HEK293T (cell line): ENCODE measurements at places on chromosomes 5 and 9.

GRCh38 chr9:93072383-93072795 lies 13.9 kb downstream of the SUSD3 start:
- DNase-seq: no peak

GRCh38 chr9:215631-216155 lies 1.0 kb downstream of the DOCK8 start:
- no peak for DNase-seq

DNA sequence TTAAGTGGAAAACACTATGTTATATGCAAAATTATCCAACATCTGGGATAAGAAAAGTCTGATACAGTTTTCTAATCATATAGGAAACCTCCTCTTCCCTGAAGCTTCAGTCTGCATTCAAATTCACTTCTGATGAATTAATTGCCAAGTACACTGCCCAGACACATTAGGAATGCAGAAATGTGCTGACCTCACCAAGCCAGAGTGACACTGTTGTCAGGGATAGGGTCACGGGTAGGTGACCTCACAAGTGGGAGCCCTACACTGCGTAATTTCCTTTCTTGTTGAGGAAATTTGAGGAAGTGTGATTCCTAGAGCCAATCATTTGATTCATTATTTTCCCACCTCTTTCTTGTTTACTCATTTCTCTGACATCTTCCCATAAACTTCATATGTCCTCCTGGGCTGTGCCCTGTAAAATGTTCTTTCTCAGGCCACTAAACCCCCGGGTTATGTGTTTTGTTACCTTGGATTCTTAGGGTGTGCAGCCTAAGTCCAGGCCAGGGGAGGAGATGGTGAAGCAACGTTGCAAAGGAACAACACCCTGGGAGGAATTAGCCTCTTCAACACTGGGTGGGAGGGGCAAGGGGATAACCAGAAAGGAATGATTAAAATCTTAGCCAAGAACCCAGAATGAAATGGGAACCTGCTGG lies 411.9 kb downstream of the MTRR start:
- no peak for DNase-seq

GRCh38 chr9:87206064-87206661 lies 258.9 kb upstream of the GAS1 start:
- DNase-seq: peak; percentile 36

GRCh38 chr5:124524552-124525232 lies 221.7 kb downstream of the ZNF608 start:
- DNase-seq: no peak

GRCh38 chr9:108184941-108185340 lies 670.8 kb downstream of the ACTL7B start:
- no peak for DNase-seq

DNA sequence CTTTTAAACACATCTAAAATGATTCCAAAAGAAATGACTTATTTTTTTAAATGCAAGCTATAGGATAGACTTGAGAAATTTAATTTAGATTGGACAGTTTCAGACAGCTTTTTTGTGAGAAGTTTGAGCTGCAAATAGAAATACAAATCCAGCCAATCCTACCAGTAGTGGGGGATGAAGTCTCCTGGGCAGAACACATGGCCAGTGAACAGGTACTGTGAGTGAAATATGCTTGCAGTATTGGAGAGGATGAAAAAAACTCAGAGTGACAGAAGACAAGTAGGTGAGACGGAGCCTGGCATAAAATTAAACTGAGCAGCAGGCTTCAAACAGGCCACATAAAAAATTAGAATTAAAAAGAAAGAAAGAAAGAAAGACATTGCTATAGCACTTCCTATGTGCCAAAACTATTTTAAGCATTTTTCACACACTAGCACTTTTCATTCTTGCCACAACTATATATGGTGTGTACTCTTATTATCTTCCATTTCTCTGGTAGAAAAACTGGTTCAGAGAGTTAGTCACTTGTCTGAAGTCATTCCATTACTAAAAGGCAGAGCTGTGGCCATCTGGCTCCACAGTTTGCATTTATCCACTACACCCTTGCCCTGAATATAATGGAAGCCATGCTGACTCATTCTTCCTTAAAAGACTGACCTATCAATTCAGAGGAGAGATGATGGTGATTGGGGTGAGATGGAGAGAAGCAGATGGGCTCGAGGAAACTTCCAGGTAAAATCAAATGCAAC lies 310.2 kb upstream of the CTNND2 start:
- no peak for DNase-seq

DNA sequence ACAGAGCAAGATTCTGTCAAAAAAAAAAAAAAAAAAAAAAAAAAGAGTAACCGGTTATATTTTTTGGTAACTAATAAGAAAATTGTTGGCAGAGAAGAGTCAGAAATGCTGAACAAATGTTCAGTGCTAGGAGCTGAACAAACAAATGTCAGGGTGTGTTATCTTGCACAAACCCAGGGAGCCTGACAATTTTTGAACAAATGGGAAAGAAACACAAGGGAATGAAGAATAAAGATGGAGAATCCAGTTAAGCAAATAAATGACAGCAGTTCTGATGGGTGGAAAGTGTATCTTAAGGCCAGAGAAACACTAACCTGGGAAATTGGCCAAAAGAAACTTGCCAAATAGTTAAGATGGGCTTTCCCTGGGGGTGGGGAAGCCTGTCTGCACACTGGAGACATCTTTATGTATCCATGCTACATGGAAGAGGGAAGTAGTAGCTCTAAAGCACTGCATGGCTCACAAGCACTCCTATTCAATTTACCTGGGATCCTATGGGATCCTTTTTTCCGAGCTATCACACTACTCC lies 23.7 kb downstream of the KLHL3 start:
- no peak for DNase-seq

DNA sequence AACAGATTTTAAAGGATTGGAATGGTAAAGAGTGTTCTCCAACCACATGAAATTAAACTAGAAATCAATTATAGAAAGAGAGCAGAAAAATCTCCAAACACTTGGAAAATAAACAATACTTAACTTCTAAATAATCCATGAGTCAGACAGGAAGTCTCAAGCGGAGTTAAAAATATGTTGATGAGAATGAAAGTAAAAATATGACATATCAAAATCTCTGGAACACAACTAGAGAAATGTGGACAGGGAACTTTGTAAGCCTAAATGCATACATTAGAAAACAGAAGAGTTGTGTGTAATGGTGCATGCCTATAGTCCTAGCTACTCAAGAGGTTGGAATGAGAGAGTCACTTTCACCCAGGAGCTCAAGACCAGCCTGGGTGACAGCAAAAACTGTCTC lies 47.9 kb upstream of the ZNF618 start:
- no peak for DNase-seq

- no peak for DNase-seq
These were observed 42.4 kb upstream of the POU4F3 start for GRCh38 chr5:146296245-146296644.

GRCh38 chr5:96157077-96157780 lies 195.6 kb upstream of the ELL2 start:
- no peak for DNase-seq

GRCh38 chr5:62653001-62653863 lies 74.6 kb downstream of the LRRC70 start:
- no peak for DNase-seq

DNA sequence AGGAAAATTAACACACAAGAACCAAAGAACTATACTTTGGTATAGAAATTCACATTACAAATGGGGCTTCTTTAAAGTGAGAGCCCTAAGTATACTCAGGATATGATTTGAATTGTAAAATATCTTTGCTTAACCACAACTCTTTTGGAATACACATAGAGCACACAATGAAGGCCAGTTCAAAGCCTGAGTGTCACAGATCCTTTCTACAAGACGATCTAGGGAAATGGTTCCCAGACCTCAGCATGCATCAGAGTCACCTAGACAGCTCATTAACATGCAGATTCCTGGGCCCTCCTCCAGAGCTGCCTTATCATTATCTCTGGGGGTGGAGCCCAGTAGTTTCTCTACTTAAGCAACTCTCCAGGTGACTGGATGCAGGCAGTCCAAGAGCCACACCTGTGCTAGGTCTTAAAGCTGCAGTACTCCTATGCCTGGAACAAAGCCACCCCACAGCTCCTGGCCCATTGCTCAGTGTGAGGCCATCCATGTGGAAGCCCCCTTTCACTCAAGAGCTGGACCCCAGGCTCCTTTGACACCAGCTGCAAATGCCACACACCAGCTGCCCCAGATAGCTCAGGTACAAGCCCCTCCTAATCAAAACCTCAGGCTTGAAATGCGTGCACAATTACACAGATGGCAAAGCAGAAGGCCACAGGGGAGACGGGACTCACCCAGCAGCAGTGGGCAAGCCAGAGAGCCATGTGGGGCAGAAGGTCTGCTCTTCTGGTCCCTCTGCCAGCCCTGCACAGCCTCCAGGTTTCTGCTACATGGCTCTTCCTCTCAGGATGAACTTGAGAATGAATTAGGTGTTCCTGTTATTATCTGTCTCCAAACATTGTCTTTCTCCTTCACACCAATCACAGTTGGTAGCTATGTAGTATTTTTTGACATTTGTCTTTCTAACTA lies 106.1 kb downstream of the SH3TC2 start:
- DNase-seq: no peak

- no peak for DNase-seq
These were observed 20.3 kb downstream of the PCSK5 start for GRCh38 chr9:75910731-75911130.

- no peak for DNase-seq
These were observed 14.8 kb downstream of the ETF1 start for GRCh38 chr5:138528208-138528607.

DNA sequence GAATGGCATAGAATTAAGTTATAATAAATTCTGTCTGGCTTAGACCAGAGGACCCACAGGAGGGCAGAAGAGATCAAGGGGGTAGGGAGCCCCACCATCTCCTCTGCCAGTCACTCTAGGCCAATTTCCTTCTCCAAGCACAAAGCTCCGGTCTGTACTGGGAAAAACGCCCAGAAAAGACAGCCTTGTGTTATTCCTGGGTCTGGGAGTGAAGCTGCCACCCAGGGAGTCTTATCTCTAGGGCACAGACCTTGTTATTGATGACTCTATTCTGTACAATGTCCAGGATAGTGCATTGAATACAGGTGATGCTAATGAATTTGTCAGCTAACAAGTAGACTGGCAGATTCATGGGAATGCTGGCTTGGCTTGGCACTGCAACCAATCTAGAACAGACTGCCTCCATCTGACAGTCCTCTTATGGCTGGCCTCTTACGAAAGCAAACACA lies 60.7 kb downstream of the MED27 start:
- DNase-seq: no peak

DNA sequence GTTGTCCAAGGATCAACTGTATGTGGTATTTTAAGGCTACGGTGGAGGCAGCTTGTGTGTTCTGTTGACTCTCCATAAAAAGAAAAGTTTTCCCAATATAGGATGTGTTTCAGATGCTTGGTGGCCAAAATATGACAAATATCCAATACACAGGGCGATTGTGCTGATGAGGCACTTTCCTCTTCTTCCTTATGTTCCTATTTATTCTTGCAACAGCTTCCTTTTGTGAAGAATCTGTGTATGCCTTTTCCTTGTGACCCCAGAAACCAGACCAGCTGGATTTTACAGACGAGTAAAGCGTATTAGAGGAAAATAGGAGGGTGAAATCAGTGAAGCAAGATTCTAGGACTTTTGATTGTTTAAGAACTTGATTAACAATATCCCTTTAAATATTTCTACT lies 452.0 kb downstream of the DMAC1 start:
- DNase-seq: no peak

- no peak for DNase-seq
These were observed 57.3 kb downstream of the PHF2 start for GRCh38 chr9:93633492-93634221.

- DNase-seq: no peak
These were observed 5.0 kb upstream of the SLC34A1 start for GRCh38 chr5:177378884-177379883.

- no peak for DNase-seq
These were observed 403.5 kb downstream of the TAF11L14 start for GRCh38 chr5:18037718-18038117.

DNA sequence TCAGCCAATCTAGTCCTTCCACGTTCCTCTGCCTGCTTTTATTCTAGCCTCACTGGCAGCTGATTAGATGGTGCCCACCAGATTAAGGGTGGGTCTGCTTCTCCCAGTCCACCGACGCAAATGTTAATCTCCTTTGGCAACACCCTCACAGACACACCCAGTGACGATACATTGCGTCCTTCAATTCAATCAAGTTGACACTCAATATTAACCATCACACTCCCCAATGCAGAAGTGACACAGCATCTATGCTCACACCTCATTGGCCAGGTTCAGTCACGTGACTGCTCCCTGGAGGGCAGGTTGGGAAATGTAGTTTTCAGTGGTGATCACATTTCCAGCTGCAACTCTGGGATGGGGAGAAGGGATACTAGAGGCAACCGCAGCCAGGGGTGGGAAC lies 13.0 kb downstream of the SUSD3 start:
- peak; percentile 64 for DNase-seq

GRCh38 chr9:4955836-4956235 lies 29.2 kb upstream of the JAK2 start:
- no peak for DNase-seq

- peak; percentile 45 for DNase-seq
These were observed 83.9 kb upstream of the GRAMD2B start for GRCh38 chr5:126339215-126339805.
